ENCODE measurements at places on chromosomes 1 and 21.
A peak's percentile ranks its signal among the peaks of the same experiment; 100 is the strongest.

DNA sequence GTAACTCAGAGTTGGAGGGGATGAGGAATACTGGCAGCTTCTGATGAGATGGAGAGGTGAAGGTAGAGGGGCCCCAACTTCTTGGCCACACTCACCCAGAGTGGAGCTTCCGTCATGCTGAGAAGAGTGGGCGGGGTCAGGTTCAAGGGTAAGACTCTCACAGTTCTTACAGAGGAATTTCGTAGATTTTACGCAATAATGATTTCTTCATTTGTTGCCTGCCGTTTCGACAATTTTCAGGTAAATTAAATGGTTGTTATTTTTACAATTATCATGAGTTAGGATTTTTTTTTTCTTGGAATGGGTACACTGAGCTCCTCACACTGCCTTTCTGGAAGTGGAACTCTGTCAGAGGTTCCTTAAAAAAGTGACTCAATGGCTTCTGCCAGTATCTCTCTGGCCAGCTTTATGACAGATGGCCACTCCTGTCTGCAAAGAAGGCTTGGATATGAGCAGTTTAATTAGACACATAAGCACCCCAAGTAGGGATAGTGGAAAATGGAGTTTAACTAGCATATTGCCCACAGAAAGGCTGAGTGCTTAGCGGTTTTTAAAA, 13.8 kb upstream of the NLRP3 start:
- DNase-seq: no peak

DNA sequence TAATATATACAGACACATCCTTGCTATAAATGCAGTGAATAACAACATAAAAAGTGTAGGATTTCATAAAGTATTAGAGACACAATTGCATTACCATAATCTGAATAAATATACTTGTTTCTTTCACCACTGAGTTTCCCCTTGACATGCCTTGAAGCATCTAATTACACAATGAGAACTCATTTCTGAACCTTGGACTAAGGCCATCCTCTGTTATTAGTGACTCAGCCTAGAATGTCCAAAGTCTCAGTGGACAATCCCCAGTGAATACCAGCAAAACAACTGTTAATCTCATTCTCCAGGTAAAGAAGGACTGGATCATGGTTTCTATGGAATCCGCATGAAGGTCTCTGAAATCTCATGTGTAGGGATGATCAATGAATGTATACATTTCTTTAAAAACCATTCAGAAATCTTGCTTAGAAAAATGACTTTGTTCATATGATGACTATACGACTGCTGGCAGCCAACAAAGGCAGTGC, at the start of gene OR2L5:
Gene OR2L5 (plus strand): TSS at position 432 of the 482 bp plus-strand sequence. CDS start 8,288 bp downstream, outside the sequence.
- DNase-seq: no peak

GRCh38 chr1:24928689-24929397, 1.2 kb downstream of the RUNX3 start:
- DNase-seq: peak; percentile 41

DNA sequence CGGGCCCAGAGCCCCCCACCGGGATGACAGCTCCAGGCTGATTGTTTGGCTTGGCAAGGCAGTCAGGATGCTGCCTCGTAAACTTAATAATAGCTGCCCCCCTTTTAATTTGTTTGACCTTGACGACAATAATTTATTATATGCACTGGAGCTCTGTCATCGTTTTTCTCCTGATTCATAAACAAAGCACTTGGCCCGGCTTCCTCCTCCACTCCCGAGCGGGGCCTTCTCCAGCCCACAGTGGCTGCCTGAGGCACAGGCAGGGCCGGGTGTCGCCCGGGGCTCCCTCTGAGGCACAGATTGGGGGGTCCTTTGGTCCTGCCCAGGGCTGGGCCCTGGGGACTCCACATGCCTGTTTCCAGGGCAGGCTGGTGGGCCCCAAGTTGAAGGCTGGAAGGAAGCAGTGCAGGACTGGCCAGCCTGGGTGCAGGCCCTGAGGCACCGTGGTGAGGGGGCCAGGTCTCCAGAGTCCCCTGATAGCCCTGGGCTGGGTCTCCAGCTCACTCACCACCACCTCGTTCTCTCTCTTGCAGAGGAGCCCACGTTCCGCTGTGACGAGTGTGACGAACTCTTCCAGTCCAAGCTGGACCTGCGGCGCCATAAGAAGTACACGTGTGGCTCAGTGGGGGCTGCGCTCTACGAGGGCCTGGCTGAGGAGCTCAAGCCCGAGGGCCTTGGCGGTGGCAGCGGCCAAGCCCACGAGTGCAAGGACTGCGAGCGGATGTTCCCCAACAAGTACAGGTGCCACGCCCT, 52.0 kb upstream of the ARHGEF16 start:
- no peak for DNase-seq

- DNase-seq: no peak
Observed at GRCh38 chr1:211752951-211753486, 77.5 kb downstream of the LPGAT1 start.

GRCh38 chr21:43824333-43825241, 35.2 kb downstream of the RRP1 start:
- no peak for DNase-seq

Data from stimulated activated CD8-positive, alpha-beta memory T cell treated with anti-CD3 and anti-CD28 coated beads, Interleukin-2, amount 100 ng/mL, for 48 hours (primary cell).